GM12865 (cell line): ENCODE measurements at places on chromosomes 7 and 10.

DNA sequence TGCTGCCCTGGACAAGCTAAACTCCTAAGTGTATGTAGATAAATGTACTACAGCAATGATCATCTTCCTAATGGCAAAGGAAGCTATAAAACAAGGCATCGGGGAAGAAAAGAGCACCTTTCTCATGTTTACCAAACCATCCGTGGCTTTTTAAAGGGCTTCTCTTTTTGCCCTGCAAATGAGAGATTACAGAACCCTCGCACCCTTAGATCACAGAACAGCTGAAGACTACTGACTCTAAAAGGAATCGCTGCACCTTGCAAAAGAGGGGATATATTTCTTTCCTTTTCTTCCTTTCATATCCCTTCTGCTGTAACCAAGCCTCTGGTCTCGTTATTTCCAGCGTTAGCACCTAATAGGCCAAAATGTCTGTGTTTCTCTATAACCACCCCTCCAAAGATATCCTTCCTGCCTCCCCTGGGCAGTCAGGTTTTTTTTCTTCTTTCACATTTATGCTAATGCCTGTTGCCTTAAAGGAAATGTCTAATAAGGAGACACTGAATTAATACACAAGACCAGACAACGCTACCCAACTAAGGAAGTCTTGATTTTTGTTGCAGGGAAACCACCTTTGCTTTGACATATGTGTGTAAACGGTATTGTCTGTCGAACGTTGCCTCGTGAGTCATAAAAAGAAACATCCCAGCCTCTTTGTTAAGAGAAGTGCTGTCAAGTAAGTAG, 10.5 kb downstream of the ST8SIA6 start:
- DNase-seq = peak; percentile 71

GRCh38 chr10:11149807-11150141, 132.1 kb downstream of the CELF2 start:
- DNase-seq = no peak

GRCh38 chr7:29609162-29610037, 45.8 kb downstream of the PRR15 start:
- peak; percentile 33 for DNase-seq

GRCh38 chr7:148058092-148058491, 532.5 kb upstream of the C7orf33 start:
- no peak for DNase-seq

DNA sequence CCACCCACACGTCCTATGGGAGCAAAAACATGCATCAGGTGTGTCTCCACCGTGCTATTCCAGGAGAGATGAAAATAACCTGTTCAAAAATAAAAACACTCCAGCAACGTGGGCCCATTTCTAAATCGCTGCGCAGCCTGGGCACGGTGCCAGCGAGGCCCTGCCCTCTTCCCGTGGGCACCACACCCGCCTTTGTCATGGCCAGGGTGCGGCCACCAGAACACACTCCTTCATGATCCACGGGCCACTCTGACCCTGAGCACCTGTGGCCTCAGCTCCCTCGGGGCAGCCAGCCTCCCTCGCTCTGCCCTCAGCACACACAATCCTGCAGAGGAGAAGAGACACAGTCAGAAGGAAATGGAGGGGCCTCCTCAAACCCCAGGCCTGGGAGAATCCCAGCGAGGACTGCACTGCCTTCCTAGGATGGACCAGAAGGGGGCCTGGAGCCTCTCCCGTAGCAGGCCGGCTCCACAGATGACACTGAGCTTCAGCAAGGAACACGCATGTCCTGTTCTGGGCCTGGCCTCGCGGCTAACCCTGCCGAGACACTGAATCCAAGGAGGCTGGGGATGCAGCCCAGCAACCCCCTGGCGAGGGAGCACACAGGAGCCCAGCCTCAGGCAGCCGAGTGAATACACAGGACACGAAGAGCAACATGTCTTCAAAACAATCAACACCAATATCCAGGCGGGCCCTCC, 169.0 kb downstream of the MAD1L1 start:
- no peak for DNase-seq

GRCh38 chr7:48118041-48118440, 29.0 kb downstream of the UPP1 start:
- no peak for DNase-seq
